Activated B cell treated with CpG ODN at 0.5 μM for 24 hours (primary cell): ENCODE measurements at places on chromosomes 2 and 18. TPM values are rescaled to one million over a fixed set of nuclear protein-coding genes. Genes with fewer than 3 reads are reported as not detected.

SMYD1 gene
- total RNA-seq = not detected in 2 replicates

GFPT1 gene
- total RNA-seq = 11.5 and 14.9 TPM in 2 replicates

ACTG2 gene
- total RNA-seq = not detected in 2 replicates

DNA sequence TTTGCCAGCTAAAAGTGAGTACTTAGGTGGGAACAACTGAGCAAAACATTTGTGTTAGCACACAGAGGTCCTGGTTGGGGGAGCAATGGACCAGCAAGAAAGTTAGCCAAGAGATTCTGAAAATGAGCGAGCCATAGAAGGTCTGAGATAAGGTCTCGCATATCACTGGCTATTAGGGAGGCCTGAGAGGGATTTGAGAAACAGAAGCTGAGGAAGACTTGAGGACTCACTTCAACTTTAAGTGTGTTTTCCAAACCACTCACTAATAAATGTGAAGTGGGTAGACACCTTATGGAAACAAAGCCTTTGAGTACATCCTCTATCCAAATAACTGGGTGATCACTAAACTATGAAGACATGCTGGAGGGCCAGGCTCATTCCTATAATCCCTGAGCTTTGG lies 958.5 kb downstream of the DPP10 start:
- H3K27ac ChIP-seq = no peak overlapping the region
- H3K27me3 ChIP-seq = no peaks in the 10 kb centered on the region
- H3K4me1 ChIP-seq = no peaks in the 10 kb centered on the region
- no peak overlapping the region for H3K4me3 ChIP-seq
- no peaks in the 10 kb centered on the region for H3K36me3 ChIP-seq
- no peak for DNase-seq

- H3K4me1 ChIP-seq = peaks cover 17% of the 10 kb centered on the region
- no peak overlapping the region for H3K4me3 ChIP-seq
- no peaks in the 10 kb centered on the region for H3K27me3 ChIP-seq
- H3K36me3 ChIP-seq = peaks cover 13% of the 10 kb centered on the region
- no peak overlapping the region for H3K27ac ChIP-seq
Measured at GRCh38 chr2:96556441-96557330, 20.1 kb downstream of the ARID5A start.

DNA sequence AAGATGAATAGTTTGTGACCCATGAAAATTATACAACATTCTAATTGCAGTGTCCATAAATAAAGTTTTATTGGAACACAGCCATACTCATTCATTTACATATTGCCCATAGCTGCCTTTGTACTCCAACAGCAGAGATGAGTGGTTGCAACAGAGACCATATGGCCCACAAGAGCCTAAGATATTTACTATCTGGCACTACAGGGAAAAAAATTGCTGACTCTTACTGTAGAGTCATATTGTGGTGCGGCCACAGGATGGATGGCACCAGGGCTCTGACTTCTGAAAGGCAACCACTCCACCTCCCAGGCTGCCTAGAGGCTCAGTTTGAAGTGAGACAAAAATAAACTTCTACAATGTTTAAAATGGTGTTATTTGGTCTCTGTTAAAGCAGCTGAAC lies 404.0 kb upstream of the ATP5MC3 start:
- H3K4me3 ChIP-seq = no peak overlapping the region
- H3K27me3 ChIP-seq = no peaks in the 10 kb centered on the region
- no peak for DNase-seq
- H3K27ac ChIP-seq = no peak overlapping the region

DNA sequence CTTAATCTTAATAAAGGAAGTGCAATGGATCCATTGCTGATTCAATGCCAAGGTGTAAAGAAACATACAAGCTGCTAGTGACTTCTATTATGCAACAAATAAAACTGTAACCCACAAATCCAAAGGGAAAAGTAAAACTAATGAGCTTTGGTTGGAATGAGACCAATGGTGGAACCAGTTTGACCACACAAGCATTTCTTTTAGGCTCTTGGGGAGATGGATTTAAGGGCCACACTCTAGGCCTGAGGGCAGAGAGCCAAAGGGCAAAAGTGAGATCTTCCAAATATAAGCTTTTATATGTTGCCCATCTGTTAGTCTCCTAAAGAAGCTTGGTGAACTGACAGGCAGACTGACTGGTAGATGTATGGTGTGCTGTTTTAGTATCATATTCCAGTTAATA lies 41.5 kb upstream of the MMADHC start:
- H3K4me3 ChIP-seq = no peak overlapping the region
- no peak for DNase-seq
- no peak overlapping the region for H3K27ac ChIP-seq
- H3K4me1 ChIP-seq = peaks cover 3% of the 10 kb centered on the region
- no peaks in the 10 kb centered on the region for H3K27me3 ChIP-seq

DYNAP gene
- not detected in 2 replicates for total RNA-seq

DNA sequence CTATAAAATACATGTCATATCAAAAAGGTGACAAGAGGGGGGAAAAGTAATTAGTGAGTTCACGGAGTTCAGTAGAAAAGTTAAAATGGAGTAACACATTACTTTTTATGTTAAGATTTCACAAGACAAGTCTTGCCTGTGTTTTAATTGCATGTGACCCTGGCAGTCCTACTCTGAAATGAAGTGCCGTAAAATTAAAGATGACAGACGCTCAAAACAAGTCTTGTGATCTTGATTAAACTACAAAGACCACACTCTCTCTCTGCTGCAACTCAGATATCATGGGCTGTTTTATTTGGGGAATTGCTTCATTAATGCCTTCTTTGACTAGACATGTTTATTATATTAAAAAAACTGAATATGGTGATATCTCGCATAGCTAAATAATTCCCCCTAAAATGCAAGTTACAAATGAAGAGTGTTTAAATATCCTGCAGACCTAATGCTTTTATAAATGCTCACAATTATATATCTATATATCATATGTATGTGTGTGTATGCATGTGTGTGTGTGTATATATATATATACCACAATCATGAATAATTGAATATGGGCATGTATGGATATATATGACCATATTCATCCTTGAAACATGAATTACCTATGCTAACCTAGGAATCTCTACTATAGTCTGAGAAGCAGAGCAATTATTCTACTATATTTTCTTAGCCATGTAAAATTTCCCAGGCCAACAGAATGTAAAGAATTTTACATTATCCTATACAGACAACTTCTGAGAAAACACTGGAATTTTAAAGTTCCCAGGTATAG lies 647.5 kb downstream of the ARHGAP15 start:
- H3K27ac ChIP-seq = no peak overlapping the region
- H3K4me3 ChIP-seq = no peak overlapping the region
- H3K36me3 ChIP-seq = no peaks in the 10 kb centered on the region
- no peaks in the 10 kb centered on the region for H3K27me3 ChIP-seq
- no peaks in the 10 kb centered on the region for H3K4me1 ChIP-seq

GRCh38 chr2:37887286-37887685 lies 37.8 kb upstream of the RMDN2 start:
- H3K4me3 ChIP-seq = no peak overlapping the region
- H3K4me1 ChIP-seq = peaks cover 23% of the 10 kb centered on the region
- no peak overlapping the region for H3K27ac ChIP-seq
- H3K27me3 ChIP-seq = peaks cover 12% of the 10 kb centered on the region

BOLL gene
- not detected in 2 replicates for total RNA-seq

- H3K4me1 ChIP-seq = peaks cover 41% of the 10 kb centered on the region
- no peaks in the 10 kb centered on the region for H3K36me3 ChIP-seq
- H3K27ac ChIP-seq = peak overlapping the region; percentile 95
- no peak overlapping the region for H3K4me3 ChIP-seq
- DNase-seq = no peak
Measured at GRCh38 chr2:196277002-196277401, 105.6 kb upstream of the STK17B start.

- no peak overlapping the region for H3K27ac ChIP-seq
- DNase-seq = no peak
- no peak overlapping the region for H3K4me3 ChIP-seq
- no peaks in the 10 kb centered on the region for H3K36me3 ChIP-seq
- H3K4me1 ChIP-seq = peaks cover 6% of the 10 kb centered on the region
Measured at GRCh38 chr18:34153711-34154110, 71.0 kb downstream of the NOL4 start.

ZNF521 gene
- 0.16 and 0.61 TPM in 2 replicates for total RNA-seq

DNA sequence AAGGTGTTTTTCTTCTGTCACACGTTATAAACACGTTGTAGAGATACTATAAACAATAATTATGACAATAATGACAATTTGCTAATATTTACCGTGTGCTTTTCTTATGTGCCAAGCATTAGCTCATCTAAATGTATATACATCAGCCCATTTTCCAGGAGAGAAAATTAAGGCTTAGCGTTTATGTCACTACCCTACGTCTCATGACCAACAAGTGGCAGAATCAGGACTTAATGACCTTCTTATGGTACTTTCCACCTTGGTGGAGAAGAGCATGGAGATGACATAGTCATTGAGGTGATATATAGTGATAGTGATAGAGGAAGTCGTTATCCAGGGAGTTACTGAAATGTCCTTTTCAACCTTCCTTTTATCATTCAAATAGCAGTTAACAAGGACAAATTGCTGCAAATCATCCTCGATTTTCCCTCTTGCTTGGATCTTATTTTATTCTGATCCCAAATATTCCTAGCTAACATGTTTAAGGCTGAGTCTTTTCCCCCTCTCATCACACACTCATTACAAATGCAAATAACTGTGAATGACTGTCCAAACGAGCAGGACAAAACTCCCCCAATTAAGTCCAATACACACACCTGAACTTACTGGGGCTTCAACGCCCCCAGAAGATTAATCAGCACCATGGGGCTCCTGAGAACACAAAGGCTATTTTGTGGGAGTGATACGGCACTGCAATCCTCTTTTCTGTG lies 27.3 kb downstream of the SPRED2 start:
- H3K4me3 ChIP-seq = no peak overlapping the region
- peaks cover 10% of the 10 kb centered on the region for H3K4me1 ChIP-seq
- no peak overlapping the region for H3K27ac ChIP-seq

DNA sequence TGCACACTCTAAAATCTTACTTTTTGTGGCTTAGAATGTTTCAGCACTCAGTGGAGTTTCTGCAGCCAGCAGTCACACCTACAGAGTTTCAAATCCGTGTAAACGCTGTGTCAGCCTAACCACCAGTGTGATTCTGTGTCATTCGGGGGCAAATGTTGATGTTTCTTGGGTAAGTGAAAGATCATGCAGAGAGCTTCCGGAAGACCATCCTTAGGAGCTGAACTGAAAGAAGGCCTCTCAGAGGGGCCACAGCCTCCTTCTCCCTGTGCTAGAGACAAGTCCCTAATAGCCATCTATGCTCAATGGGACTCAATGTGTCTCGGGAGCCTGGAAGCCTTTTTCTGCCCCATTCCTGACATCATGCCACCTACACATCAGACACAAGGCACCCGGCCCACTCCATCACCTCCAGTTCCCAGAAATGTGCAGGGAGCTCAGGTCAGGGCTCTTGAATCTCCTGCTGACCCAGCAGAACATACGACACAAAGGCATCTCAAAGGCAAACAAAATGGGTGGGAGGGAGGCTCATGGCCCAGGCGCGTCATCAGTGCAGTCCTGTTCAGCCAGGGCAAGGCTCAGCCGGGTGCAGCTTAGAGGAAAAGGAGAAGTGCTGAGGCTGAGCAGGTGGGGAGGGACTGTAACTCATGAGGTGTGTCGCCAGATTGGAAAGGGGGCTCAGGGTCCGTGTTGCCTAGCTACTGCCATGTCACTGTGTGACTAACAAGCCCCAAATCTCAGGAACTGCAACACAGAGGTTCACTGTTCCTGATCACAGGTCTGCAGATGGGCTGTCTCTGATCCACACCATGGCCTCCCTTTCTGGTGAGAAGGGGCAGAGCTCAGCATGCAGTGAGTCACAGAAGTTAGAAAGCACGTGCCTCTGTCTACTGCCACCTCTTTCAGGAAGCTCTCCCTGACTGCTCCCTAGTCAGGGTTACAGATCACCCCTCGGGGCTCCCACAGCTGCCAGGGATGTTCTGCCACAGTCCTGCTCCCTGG lies 82.0 kb downstream of the SMAD7 start:
- no peaks in the 10 kb centered on the region for H3K27me3 ChIP-seq
- DNase-seq = peak; percentile 44
- peak overlapping the region; percentile 13 for H3K4me3 ChIP-seq
- peaks cover 17% of the 10 kb centered on the region for H3K4me1 ChIP-seq

ANKZF1 gene
- 96.0 and 105 TPM in 2 replicates for total RNA-seq
